Stimulated activated CD4-positive, alpha-beta T cell treated with anti-CD3 and anti-CD28 coated beads, Interleukin-4, amount 100 ng/mL, for 48 hours (primary cell): ENCODE measurements at places on chromosomes 6 and 20.

GRCh38 chr20:15789079-15789478 lies 784.2 kb downstream of the KIF16B start:
- no peak for DNase-seq

- no peak for DNase-seq
These were observed 702.1 kb downstream of the FRK start for GRCh38 chr6:115358616-115359015.

- no peak for DNase-seq
These were observed 684 bp upstream of the MED23 start for GRCh38 chr6:131628726-131629125.

DNA sequence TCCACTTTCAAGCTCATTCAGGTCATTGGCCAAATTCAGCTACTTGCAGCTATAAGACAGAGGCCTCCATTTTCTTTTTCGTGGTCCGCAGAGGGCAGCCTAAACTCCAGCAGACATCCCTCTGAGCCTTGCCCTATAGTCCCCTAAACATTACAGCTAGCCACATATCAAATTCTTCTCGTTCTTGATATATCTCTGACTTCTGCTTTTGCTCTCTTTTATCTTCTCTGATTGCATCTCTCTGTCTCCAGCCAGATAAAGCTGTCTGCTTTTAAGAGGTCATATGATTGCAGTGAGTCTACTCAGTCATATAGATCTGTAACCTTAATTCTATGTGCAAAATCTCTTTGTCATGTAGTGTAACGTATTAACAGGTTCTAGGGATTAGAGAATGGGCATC lies 358.4 kb upstream of the RGS17 start:
- DNase-seq: no peak

DNA sequence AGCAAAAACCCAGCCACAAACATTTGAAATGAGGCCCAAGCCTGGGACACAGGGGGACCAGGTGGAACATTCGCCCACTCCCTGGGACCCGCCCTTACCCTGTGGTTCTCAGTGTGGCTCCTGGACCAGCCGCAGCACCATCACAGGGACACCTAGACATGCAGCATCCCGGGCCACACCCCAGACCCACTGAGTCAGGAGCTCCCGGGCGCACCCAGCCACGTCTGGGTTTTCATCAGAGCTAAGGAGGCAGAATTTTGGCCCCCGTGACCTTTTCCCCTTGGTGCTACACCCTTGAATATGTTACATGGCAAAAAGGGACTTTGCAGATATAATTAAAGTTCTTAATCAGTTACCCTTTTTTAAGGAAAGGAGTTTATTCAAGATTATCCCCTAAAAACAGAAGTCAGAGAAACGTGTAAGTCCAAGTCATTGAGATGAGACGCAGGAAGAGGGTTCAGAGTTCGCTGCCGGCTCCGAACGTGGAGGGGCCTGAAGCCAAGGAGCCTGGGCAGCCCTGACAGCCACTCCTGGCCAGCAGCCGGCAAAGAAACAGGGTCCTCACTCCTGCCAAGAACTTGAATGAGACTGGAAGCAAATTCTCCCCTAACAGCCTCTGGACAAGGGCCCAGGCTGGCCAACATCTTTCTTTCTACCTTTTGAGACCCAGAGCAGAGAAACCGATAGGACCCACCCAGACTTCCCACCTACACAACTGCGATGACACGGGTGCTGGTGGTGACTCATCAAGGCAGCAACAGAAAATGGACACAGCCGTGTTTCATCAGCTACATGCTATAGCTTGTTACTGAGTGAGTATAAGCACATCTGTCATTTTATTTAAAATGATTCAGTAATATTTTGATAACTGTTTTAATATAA lies 25.3 kb downstream of the BFSP1 start:
- peak; percentile 34 for DNase-seq
